H7 (cell line): ENCODE measurements at places on chromosomes 7 and 10.

GRCh38 chr7:3895341-3896116 lies 594.5 kb downstream of the SDK1 start:
- no peak for DNase-seq

DNA sequence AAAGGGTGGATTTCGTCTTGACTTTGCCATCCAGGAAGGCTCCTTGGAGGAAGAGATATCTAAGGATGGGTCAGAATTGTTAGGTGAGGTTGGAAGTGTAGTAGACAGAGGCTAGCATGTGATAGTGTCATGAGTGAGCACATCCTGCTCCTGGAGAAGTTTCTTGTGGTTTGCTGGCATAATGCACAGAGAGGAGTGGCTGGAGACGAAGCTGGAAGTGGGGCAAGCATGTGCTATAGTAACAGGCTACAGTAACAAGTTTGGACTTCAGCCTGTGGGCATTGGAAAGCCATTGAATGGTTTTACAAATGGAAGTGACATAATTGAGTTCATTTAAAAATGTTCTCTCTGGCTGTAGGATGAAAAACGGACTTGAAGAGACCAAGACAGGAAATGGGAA lies 175.6 kb upstream of the VWC2 start:
- no peak for DNase-seq

- no peak for DNase-seq
Measured at GRCh38 chr7:1461646-1462375, 2.5 kb upstream of the MICALL2 start.

GRCh38 chr10:96626795-96627194 lies 40.0 kb upstream of the TM9SF3 start:
- DNase-seq, result peak; percentile 59

DNA sequence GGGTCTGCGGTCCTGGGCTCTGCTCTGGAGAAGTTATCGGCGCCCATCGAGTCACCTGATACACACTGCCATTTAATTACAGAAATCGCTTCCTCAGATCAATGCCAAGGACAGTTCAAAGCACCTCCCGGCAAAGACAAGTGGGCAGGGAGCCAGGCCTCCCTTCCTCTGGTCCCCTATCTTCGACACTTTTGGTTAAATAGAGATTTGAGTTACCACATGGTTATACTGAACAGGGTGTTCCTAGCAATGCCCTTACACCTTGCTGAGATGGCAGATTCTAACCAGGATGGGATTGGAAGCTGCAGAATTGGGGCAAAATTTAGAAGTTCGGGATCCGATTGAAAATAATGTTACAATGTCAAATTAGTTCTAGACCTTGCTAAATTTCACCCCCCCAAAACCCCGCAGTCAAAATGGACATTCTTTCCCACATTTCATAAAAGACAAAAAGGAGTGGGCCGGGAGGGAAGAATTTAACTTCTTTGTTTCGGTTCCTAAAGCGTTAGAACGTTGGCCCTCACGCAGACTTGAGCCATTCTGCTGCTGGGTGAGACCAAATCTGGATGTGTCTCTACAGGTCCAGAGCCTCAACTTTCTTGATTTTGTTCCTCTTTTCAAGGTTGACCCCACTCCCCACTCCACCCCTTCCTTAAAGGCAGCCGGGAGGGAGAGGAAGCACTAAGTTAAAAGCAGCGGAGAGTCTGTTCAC lies 2.2 kb upstream of the DLX5 start:
- DNase-seq, result no peak

DNA sequence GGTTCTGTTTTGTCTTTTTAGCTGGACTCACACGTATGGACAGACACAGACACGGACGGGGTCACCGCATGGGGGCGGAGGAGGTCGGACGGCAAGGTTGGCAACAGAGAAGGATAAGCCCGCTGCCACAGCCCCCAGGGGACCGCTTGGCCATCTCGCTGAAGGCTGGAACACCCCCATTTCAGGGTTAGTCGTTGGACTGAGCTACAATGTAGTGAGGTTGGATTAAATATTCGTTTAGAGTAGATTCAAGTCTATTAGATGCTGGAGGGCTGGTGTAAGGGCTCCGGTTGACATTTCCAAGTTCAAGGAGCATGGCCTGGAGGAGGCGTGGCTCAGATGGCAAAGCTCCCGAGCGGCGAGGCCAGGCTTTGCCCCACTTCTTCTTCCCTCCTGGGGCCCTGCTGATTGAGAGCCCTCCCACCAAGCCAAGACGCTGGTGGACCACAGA lies 35.2 kb downstream of the PPIF start:
- peak; percentile 59 for DNase-seq

GRCh38 chr7:107077699-107078516 lies 33.4 kb downstream of the PRKAR2B start:
- no peak for DNase-seq

DNA sequence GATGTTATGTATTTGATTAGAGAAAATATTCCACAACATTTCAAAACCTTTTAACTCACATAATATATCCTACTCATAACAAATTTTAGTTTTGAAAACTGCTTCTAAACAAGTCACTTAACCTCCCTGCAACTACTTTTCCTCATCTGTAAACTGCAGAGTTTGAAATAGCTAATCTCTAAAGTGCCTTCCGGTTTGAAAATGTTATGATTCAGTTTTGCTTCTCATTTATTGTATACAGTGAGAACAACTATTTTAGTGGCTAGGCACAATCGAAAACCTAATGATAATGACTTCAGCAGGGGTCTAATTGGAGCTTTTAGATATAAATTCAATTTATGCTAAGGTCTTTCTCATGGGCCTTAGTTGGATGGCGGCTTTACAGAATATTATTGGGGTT lies 30.7 kb upstream of the TEX47 start:
- no peak for DNase-seq

DNA sequence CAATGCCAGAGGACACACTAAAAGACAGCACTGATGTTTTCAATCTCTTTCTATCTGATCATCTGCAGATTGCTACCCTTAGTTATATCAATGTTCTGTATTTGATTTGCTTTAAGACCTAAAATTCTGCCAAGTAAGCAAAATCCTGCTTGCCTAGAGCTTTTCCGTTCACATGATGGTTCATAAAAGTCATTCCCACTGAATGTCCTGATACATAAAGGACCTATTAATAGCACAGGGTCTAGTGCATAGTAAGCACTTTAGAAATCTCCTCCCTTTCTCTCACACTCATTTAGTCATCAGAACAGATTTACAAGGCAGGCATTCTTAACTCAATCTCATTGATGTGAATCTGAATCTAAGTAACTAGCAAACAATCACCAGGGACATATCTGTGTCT lies 68.8 kb downstream of the PCGF5 start:
- no peak for DNase-seq

- peak; percentile 80 for DNase-seq
Measured at GRCh38 chr7:50303335-50304128, 984 bp upstream of the IKZF1 start.

- no peak for DNase-seq
Measured at GRCh38 chr10:112587729-112588128, 140.7 kb downstream of the VTI1A start.

GRCh38 chr7:103799298-103799697 lies 190.2 kb downstream of the RELN start:
- DNase-seq, result no peak
